Activated CD4-positive, alpha-beta T cell treated with anti-CD3 and anti-CD28 coated beads, Interleukin-2, amount 10 ng/mL, durations not matched to agents 7 days and 5 days (primary cell): ENCODE measurements at places on chromosomes 13 and 19. TPM values are rescaled to one million over a fixed set of nuclear protein-coding genes. Genes with fewer than 3 reads are reported as not detected.

The FGF22 gene
- total RNA-seq = 0.12 TPM

The SHC2 gene
- total RNA-seq = not detected

The NRTN gene
- total RNA-seq = not detected

The ZNF628 gene
- total RNA-seq = 7.3 TPM

GRCh38 chr13:106331116-106331515 lies 204.3 kb downstream of the EFNB2 start:
- no peak for DNase-seq

The ZNF554 gene
- 4.1 TPM for total RNA-seq

The OR7A10 gene
- total RNA-seq = not detected

The C2CD4C gene
- not detected for total RNA-seq

The DZIP1 gene
- total RNA-seq = 0.15 TPM

DNA sequence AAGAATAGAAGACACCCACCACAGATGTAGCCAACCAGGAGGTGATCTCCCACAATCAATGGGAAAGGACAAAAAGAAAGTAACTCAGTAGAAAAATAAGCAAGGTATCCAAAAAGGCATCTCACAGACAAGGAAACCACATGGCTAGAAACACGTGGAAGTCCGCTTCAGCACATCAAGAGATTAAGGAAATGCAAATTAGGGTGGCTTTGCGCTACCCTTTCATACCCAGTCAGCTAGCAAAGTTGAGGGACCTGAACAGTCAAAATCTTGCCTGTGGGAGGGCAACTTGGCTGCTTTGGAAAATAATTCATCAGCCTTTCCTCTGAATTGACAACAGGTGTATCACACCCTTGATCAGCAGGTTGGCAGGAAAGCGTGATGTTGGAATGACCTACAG lies 11.6 kb upstream of the UQCR11 start:
- DNase-seq = no peak

DNA sequence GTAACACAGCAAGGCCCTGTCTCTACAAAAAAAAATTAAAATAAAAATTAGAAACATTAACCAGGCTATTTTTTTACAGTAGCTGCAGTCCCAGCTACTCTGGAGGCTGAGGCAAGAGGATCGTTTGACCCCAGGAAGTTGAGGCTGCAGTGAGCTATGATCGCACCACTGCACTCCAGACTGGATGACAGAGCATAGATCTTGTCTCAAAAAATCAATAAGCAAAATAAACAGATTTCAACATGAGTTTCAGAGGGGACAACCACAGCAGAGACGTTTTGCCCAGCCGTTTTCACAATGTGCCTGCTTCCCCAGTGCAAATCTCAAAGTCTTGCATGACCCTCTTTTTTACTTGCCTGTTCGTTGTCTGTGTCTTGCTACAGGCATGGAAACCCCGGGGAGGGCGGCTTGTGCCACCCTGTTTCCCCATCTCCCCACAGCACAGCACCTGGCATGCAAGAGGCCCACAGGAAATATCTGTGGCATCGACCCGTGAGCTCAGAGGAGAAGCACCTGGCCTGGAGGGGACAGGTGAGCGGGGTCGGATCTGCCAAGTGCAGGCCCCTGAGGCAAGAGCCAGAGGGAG lies 222.0 kb upstream of the ZNF507 start:
- DNase-seq = no peak

DNA sequence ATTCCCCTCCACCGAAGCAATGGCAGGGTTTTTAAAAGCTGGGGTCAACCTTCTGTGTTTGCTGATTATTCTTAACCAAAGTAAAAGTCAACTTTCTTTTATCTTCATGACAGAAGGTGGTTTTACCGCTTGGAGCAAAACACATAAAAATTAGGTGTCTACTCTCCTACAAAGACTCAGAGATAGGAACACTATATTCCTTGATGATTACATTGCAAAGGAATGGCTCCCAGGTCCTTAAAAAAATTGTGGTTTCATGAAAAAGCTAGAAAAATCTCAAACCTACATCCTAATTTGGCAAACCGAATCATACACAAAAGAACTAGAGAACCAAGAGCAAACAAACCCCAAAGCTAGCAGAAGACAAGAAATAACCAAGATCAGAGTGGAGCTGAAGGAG lies 760.4 kb upstream of the PCDH20 start:
- DNase-seq = no peak

- DNase-seq = peak; percentile 84
These were observed 5.1 kb downstream of the EGLN2 start for GRCh38 chr19:40803857-40804782.

The SIGLEC5 gene
- not detected for total RNA-seq

DNA sequence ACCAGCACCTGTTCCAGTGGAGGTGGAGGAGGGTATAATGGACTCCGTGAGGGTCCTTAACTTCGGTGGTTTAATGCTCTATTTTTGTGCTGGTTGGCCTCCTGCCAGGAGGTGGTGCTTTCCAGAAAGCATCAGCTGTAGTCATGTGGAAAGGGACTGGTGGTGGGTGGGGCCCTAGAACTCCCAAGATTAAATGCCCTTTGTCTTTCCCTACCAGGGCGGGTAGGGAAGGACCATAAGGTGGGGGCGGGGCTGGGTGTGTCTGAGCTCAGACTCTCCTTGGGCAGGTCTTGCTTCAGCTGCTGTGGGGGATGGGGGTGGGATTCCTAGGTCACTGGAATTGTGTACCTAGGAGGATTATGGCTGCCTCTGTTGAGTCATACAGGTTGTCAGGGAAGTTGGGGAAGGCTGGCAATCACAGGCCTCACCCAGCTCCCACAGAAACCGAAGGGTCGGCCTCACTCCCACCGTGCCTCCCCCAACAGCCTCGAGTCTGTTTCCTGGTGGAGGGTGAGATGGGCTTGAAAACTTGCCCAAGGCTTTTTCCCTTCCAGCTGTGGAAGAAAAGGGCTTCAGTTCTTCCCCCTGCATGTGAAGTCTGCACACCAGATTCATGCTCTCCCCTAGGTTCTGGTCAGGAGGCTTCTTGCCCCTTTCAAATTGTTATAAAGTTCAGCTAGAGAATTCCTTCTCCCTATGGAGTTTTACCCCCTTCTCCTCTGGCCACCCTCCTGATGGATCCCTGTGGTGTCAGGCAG lies 60.3 kb upstream of the CLDN10 start:
- DNase-seq = no peak

GRCh38 chr19:4109626-4109945 lies 14.3 kb downstream of the MAP2K2 start:
- no peak for DNase-seq

DNA sequence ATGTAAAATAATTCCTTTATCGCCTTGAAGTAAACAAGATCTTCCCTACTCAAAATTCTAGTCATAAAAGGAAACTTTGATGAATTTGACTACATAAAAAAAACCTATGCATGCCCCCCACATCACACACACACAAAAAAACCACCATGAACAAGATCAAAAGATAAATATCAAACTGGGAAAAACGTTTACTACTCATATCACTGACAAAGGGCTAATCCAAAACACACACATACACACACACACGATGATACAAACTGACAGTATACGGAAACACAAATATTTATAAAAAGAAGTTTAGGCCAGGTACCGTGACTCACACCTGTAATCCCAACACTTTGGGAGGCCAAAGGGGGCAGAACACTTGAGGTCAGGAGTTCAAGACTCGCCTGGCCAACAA lies 61.9 kb downstream of the TSC22D1 start:
- DNase-seq = no peak

The ZBTB45 gene
- total RNA-seq = 17.9 TPM

The RFPL4A gene
- not detected for total RNA-seq

The TNFSF13B gene
- 11.7 TPM for total RNA-seq

- DNase-seq = no peak
These were observed 82.2 kb downstream of the LACC1 start for GRCh38 chr13:43961909-43962308.

DNA sequence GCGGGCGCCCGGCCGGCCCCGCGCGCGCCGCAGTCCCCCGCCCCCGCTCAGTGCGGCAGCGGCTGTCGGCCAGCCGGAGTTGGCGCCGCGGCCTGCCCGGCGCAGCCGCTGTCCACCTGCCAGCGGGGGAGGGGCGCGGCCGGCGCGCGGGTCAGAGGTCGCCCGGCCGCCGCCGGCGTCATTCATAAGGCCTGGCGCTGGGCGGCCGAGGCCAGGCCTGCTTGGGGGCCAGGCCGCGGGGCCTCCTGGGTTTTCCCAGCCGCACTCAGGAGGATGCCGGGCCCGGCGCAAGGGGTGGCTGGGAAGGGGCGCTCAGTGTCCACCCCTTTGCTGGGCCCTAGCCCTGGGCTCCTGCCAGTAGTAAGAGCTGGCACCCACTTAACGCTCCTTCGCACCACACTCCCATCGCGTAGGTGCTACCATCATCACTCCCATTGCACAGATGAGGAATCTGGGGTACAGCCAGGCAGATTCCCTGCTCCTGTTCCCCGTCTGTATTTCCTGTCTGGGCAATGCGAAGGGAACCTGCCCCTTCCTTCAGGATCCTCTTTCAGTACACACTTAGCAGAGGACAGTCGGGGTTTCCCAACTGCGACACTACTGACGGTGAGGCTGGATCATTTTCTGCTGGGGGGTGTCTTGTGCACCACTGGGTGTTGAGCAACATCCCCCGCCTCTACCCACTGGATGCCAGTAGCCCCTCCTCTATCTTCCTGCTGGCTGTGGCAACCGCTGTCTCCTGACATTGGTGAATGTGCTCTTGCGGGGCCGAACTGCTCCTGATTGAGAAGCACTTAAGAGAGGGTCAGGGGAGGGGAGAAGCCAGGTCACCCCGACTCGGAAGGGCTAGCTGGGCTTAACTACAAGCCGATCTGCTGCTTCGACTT lies 846 bp upstream of the PRKACA start:
- DNase-seq = peak; percentile 46

GRCh38 chr19:29268103-29268502 lies 55.2 kb upstream of the UQCRFS1 start:
- DNase-seq = no peak

The KLK10 gene
- total RNA-seq = not detected

DNA sequence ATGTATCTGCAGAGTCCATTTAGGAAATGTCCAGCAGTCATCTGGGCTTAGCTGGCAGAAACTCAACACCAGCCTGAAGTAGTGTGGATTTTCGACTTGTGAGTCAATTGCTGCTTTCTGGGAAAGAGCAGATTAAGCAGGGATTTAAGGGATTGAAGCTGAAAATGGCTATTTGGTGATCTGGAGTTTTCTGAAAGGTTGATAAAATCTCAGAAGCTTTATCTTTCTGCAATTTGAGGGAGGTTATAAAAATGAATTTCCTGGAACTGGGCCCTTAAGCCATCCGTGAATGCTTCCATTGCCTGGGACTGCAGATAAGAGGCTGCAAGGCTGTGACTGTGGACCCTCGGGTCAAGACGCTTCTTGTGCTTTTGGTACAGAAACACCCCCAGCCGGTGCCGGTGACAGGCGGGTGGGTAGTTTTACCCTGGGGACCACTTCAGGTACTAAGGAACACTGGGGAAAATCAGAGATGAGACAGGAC lies 61.5 kb downstream of the COL4A1 start:
- DNase-seq = no peak

DNA sequence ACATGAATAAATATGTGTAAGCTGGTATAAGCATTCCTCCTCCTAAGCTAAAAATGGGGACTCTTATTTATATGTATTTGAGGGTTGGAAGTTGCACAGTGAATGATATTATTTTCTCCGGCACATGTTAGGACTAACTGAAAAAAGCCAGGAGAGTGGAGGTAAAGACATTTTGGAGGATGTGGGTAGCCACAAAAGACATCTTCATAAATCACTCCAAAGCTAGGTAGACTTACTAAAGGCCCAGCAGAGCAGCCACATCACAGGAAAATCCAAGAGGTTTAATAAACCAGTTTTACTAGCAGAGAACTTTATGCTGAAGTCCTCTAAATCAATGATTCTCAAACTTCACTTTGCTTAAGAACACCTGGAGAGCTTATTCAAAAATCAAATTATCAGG lies 424.7 kb downstream of the KCTD12 start:
- no peak for DNase-seq

DNA sequence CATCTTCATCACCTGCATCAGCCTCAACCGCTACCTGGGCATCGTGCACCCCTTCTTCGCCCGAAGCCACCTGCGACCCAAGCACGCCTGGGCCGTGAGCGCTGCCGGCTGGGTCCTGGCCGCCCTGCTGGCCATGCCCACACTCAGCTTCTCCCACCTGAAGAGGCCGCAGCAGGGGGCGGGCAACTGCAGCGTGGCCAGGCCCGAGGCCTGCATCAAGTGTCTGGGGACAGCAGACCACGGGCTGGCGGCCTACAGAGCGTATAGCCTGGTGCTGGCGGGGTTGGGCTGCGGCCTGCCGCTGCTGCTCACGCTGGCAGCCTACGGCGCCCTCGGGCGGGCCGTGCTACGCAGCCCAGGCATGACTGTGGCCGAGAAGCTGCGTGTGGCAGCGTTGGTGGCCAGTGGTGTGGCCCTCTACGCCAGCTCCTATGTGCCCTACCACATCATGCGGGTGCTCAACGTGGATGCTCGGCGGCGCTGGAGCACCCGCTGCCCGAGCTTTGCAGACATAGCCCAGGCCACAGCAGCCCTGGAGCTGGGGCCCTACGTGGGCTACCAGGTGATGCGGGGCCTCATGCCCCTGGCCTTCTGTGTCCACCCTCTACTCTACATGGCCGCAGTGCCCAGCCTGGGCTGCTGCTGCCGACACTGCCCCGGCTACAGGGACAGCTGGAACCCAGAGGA lies 2.6 kb downstream of the P2RY11 start:
- no peak for DNase-seq
